ENCODE measurements at places on chromosomes 7 and 10.

DNA sequence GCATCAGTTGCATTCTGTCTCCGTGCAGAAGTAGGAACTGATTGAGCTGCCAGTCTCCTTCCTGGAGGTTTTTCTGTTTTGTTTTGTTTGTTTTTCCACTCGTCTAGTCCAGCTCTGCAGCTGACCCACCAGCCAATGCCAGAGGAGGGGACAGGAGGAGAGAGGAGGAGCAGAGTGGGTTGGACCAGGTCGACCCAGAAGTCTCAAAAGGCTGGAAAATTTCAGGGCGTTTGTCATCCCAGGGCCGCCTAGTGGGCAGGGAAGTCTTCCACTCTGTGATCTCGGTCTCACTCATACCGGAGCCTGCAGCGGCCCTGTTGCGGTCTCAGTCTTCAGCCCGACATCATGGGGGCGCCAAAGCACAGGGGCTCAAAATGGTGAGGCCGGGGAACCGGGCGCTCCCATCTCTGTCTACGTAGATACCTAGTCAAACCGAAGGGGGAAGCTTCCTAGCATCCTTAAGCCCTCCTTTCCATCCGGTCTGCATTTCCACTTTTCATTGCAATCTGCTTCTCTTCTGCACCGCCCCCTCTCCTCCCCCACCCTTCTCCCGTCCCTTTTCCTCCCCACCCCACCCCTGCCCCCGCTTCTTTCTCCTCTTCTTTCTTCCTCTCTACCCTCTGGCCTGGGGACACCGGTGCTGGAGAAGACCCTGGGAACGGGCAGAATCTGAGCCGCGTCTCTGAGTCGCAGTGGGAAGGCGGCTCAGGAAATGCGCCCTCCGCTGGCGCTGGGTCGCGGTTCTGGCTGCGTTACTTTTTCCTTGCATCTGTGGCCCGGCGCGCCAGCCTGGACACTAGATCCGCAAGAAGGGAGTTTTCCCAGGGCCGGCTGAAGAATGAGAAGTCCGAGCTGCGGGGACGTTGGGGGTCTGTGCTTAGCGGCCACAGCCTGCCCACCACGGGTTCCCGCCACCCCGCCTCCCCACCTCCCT is 16.2 kb upstream of the PAX2 start:
- peak; percentile 12 for DNase-seq

DNA sequence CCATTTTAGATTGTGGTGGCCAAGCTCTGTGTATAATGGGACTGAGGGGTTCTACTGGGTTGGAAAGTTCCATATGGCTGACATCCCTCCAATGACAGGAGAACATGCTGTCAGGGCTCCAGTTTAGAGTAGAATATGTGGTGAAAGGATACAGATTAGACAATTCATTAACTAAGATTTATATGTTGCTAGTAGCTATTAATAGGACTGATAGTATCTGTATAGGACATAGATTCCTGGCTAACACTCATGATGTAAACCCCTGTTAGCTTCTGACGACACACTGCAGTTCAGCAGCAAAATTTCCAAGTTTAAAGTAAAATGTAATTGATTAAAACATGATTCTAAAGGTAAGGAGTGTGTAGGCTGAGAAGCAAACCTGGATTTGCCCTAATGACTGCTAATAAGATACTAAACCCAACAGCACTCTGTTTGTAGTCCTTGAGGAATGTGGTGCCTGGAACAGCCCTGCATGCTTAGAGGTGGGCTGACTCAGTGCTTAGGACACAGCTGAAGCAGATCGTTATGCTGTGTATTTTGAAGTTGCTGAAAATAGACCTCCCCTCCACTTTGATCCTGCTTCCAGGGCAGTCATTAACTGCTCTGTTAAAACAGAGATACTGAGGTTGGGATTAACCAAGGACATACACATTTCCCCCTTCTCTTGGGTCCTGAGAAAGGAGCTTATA is 1129.6 kb downstream of the SORCS3 start:
- DNase-seq, result no peak

DNA sequence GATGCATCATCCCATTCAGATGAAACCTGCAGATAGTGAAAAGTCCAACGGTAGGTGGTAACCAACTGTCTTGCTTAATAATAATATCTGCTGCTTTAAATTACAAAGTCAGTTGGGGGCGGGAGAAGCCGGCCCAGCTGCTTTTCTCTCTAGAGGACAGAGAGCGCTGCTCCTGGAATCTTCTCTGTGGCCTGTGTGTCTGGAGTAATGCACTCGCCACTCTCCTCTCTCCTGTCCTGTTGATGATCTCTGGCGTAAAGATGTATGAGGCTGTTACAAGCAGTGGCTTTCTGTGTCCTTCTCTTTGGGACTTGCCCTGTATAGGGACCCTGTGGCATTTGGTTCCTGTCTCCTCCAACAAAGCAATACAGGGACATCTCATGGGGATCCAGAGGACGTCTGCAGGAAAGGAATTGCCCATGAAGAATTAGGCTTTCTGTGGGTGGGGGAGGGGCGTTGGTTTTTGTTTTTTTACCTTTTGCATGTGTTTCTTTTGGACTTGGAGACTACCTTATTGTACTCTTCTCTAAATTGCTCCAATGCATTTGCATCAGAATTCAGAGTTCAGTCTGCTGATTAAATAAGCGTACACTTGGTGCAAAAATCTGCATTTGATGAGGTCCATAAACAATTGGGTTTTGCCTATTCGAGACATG is 231.6 kb downstream of the CELF2 start:
- DNase-seq, result no peak

- DNase-seq, result no peak
Measured at GRCh38 chr10:50882540-50882983, 2.9 kb downstream of the A1CF start.

DNA sequence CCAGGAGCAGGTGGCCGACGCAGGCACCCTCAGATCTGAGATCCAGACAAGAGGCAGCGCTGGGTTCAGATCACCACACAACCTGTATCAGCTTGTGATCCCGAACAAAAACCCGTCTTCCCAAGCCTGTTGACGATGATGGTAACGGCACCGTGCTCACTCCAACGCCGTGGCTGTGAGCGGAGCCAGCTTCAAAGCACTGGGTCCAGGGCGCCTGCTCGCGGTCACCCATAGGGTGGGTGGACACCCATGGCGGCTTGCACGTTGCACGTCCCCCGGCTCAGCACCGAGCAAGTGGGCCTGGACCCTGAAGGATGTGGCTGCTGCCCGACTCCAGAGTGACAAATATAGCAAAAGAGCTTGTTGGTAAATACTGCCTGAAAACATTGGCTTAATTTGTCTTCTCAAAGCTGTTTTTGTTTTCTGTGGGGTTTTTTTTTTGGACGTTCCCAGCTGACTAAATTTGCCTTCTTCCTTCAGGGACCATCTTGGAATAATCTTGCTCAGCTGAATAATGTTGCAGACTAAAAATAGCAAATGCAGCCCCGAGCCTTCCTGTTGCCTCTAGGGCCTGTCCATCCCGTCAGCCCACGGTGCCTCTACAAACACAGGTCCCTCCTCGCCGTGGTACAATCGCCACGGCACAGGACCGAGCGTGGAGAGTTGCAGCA is 41.0 kb downstream of the FOXK1 start:
- no peak for DNase-seq

DNA sequence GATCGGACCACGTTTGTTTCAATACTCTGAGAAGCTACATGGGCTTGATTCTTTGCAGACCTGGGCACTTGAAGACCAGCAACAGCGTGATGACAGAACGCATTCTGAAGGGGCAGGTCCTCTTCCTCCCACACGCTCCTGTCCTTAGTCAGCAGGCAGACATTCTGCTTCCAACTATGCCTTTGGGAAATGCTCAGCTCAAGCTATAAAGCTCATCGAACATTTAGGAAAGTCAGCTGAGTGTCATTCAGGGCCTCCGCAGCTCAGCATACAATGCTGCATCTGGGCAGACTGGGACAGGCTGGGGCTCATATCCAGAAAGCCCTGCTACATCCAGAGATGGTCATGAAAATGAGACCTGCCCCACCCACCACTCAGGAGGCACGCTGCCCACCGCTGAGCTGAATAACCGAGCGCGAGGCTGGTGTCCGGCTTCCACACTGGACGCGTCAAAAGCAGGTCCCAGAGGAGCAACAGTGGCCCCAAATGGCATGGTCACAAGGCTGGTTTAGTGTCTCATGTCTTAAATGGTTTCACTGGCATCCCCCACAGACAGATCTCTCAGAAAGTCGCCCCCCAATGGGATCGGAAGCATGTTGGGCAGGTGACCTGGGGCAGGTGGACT is 274.0 kb downstream of the DNAJB6 start:
- no peak for DNase-seq

GRCh38 chr10:129768437-129769355 is 195.4 kb downstream of the EBF3 start:
- DNase-seq, result peak; percentile 19

DNA sequence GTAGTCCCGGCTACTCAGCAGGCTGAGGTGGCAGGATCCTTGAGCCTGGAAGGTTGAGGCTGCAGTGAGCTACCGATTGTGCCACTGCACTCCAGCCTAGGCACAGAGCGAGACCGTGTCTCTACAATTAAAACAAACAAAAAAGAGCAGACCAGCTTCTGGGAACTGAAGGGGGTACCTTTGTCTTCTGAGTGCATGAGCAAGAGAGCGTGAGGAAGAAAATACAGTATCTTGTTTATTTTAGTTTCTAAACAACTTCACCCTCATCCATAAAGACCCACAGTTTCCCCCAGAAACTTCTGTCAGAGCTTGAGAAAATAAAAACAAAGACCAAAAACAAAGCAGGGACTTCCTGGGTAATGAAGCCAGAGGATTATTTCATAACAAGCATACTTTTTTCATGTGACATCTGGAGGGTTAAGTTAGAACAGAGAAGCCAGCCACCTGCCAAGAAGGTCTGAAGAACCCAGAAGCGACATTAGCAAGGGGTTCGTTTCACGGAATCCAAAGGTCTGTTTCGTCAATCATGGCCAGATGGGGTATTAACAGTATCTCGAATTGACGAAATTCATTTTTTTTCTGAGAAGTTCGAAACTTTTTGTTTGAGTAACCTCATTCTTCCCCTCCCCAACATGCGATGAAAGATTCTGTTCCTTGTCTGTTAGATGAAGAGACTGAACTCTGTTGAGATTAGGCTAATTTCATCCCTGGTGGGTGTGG is 10.2 kb upstream of the IL2RA start:
- DNase-seq, result no peak

DNA sequence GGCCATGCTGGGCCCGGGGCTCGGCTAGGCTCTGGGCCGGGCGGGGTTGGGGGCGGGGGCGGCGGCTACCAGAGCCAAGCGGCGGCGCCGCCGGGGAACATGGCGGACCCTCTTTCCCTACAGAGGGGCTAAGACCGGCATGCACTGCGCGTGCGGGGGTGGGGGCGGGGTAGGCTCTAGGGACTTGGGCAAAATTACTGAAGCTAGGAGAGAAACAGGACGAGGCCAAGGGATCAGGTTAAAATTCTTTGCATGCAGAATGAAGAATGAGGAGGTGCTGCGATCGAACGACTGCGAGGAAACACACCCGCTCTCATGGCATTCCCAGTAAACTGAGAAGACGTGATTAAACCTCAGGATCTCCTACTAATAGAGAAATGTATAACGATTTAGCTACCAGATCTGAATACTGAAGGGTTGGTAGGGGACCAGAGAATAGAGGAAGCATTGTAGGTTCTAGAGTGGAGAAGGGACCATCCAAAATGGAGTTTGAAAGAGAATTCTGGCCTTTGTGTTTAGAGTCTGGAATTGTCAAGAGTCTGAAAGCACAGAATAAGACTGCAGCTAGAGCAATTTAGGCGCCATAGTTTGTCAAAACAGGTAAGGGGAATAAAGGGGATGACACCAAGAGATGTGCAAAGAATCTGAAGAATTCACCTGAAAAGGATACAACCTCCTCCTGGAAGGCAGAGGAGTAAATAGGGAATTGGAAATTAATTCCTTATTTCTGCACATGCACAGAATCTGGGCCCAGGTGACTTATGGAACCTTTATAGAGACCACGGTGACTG is at the start of gene PPP3CB:
TSS of gene PPP3CB (minus strand) at position 141 of the 791 bp plus-strand sequence. CDS start at position 6, 135 bp downstream.
- DNase-seq, result peak; percentile 93

DNA sequence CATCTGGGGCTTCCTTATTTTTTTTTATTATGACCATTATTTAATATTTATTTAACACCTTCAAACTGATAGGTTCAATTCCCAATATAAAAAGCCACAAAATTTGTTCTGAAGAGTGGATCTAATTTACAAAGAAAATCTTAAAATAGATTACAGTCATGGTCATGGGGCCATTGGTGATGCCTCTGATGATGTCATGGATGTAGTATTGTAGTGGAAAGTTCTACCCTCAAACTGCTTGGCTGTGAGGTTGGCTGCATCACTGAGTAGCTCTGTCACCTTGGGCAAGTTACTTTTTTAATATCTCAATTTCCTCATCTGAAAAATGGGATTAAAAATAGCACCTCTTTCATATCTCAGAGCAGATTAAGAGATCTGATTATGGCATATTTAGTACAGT is 128.5 kb downstream of the DKK1 start:
- DNase-seq, result no peak

DNA sequence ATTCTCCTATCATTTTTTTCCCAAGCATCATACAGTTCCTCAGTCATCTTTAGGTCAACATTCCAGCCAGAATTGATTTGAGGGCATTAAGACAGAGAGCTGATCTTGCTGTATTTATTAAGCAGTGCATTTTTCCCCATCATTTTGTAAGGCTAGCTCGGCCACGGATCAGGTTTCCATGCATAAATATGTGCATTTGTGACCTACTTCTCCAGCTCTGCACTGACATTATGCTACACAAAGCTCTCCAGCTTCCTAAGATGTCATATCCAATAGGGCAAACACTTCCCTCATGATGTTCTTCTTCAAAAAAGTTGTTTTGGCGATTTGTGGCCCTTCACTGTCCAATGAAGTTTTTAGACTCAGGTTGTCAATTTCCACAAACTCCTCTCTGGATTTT is 202.6 kb downstream of the C7orf25 start:
- no peak for DNase-seq

DNA sequence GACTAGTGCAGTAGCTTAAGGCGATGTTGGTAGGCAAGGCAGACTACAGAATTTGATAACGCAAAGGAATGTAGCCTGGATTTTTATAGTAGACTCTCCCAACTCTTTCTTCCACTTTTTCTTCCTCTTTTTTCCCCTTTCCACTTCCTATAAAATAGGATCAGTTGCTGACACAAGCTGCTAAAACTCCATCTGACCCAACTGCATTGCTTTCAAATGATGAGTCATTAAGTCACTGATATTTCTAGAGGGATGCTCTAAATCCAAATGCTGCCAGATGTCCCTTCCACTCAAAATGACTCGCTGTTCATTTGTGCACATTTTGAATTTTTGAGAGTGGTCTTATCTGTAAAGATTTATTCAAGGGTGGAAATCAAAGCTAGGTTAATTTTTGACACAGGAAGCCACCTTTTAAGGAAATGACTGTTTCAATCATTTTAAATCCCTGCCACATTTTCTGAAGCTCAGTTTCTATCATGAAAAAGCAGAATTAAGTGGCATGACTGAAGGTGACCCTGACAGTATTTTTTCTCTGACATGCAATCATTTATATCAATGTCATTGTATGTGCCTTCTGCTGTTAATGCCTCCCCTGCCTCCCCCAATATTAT is 25.8 kb upstream of the SFMBT2 start:
- DNase-seq, result no peak

DNA sequence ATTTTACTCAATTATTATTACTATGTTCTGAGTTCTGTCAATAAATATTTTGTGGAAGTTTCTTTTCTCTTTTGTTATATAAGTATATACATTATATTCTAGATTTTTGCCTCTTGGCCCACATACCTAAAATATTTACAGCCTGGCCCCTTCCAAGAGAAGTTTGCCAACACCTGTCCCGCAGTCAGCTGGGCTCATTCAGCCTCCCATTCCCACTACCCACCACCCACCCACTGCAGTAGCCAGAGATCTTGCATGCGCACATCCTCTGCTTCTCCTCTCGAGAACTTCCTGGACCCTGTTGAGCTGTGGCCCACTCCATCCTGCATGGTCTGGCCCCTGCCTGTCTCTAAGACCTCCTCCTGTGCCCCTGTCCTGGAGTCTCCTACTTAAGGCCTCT is 33.6 kb downstream of the WIPF3 start:
- no peak for DNase-seq

Measured in NCI-H69 (cell line).